ENCODE measurements at places on chromosomes 4 and X.

- DNase-seq, result no peak
Observed at GRCh38 chrX:19342331-19342906, 1.3 kb upstream of the PDHA1 start.

GRCh38 chr4:2338754-2339457 lies 77.0 kb upstream of the MXD4 start:
- DNase-seq, result no peak

DNA sequence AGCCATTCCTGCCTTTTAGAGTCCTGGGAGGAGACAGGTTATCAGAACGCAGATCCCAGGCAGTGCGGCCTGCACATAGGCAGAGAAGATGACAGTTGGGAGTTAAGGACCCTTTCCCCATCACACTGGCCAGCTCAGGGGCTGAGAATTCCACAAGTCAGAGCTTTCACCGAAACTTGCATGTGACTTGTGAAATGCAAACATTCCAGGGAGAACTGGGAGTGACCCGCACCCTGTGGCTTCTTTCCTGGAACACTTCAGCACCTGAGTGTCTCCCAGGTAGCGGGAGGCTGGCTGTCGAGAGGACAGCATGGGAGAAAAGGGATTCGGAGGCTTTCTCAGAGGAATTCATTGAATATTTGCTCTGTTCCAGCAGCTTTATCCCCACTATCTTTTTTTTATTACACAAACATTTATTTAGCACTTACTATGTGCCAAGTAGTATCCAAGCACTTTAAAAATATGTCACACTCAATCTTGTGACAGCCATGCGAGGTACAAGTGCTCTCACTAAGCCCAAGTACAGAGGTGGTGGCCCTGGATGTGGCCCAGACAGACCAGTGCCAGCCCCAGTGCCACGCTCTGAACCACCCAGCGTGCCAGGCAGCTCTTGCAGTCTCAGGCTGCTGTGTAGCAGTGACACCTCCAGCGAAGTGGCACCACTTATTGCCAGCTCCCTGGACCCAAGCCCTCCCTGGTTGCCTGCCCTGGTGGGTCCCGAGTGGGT lies 100.5 kb downstream of the PHKA2 start:
- DNase-seq, result no peak

DNA sequence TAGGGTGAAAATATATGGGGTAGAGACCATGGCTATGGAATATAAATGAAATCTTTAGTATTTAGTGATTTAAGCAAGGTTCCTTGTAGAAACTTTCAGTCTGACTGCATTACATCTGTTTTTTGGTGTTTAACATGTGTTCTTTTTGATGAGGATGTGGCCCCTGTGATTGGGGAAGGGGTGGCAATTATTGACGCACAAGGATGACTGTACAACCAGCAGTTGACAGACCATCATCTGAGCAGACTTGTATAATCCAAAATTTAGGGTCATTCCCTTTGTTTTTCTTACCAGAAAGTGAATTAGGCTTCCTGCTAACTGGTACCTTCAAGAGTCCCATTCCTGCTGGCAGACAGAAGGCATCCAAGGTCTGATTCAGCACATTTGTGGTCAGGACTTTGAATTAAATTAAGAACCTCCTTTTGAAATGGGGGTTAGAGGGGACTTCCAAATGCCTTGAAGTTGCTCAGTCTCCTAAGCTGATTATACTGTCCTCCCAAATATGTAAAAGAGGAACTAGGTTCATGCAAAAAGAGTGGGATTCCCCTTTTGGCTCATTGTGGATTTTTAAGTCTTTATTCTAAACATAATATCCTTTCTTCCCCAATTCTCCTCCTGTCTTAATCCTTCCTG lies 112.4 kb upstream of the CXCL13 start:
- DNase-seq, result no peak

- no peak for DNase-seq
Observed at GRCh38 chr4:1321486-1321885, 25.5 kb upstream of the UVSSA start.

DNA sequence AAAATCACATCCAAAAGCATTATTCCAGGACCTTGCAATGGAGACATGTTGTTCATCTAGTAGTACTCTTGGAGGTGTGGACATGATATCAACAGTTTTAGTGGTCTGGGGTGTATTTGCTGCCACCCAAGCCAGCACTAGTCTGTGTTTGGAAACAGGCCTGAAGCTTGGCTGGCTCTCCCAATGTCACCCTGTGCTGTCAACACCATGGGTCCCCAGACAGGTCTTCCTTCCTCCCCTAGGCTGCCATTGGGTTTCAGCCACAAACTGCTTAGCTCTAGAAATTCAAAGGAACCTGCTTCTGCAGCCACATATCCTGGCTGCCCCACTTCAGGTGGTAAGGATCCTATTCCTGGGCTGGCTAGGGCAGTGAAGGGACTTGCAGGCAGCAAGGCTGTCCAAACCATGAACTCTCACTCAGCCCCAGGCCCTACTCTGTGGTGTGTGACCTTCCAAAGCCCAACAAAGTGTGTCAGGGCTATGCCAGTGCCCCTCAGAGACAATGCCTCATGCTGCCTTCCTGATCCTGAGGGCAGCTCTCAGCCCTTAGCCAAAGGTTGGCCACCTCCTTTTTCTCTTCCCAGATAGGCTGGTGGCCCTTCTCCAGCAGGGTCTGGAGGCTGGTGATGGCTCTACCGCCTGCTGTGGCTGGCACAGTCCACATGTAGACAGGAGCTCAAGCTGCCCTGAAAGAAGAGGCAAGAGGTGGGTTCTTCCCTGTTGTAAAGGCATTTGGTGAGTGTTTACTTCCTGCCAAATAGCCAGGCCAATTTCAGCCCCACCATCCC lies 18.3 kb downstream of the AMER1 start:
- no peak for DNase-seq

GRCh38 chrX:112247714-112248113 lies 165.1 kb upstream of the TRPC5 start:
- no peak for DNase-seq

DNA sequence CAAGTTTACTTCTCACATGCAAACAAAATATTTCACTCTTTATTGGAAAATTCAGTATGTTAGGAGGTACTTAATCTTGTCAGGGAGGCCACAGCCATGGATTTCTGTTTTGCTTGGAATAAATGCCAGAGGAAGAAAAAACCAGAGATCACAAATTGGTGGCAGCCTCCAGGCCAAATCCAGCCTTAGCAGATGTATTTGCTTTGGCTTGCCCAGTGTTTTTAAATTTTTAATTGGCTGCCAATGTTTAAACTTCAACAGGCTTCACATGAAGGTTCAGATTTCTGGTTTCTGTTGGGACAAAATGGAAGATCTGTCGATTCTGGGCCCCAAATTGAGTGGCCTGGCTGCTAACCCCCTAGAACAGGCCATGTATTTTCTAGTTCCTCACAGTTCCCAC lies 19.2 kb downstream of the YY2 start:
- DNase-seq, result no peak

- DNase-seq, result no peak
Observed at GRCh38 chrX:50475208-50475607, 4.6 kb upstream of the DGKK start.

DNA sequence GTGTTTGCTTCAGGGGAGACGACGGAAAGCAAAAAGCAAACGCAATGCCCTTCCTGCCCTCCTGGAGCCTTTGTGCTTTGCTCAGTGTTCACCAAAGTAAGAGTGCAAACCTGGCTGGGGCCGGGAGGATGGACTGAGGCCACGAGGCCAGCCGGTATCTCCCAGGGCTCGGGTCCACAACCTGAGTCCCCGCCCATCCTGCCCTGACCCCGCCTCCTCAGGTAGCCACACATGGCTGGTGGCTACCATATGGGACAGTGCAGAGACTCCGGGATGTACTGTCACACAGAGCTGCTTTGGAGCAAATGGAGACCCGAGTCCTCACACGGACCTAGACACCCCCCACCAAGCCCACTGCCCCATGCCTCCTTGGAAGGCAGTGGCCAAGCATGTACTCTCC lies 4.8 kb downstream of the ATP2B3 start:
- DNase-seq, result no peak

DNA sequence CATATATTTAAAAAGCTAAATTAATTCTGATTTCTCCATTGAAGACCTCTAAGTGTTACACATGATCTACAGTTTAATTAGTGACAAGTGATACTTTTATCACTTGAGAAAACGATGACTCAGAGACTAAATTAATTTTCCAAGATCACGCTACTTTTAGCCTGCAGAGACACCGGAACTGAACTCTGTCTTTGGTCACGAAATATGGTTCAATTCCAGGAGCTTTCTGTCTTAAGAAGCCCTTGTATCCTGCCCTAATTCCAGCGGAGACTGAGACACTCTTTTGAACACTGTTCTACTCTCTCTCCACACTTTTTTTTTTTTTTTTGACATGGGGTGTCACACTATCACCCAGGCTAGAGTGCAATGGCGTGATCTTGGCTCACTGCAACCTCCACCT lies 63.6 kb downstream of the IRF2 start:
- no peak for DNase-seq

DNA sequence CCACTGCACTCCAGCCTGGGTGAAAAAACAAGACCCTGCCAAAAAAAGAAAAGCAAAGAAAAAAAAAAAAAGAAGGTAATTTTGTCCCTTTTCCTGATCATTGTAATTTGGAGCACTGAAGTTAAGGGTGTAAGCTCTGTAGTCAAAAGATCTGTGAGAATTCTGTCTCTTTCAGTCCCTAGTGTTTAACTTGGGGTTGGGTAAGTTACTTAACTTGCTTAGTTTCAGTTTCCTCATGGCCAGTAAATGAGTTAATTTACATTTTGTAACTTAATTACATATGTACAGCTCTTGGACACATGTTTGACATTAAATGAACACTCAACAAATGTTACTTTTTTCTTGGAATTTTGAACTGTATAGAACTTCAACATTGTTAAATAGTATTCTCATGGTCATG lies 10.9 kb upstream of the UBE2K start:
- no peak for DNase-seq

DNA sequence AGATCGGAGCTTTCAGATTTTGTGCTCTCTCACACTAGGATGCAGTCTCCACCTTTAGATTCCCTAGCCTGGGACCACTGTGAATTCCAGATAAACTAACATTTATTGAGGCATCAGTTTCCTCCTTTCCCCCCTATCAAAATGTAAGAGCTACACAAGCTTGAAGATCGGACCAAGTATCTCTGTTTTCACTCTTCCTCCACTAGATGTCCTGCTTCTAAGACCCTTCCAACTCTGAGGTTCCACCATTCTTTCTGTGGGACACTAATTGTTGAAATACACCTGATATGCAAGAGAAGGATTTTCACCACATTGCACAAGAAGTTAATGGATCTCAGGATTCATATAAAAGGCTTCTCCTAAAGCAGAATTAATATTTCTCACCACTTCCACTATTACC lies 43.0 kb upstream of the PHOX2B start:
- DNase-seq, result no peak

- DNase-seq, result no peak
Observed at GRCh38 chrX:13655674-13656073, 2.7 kb downstream of the TCEANC start.

DNA sequence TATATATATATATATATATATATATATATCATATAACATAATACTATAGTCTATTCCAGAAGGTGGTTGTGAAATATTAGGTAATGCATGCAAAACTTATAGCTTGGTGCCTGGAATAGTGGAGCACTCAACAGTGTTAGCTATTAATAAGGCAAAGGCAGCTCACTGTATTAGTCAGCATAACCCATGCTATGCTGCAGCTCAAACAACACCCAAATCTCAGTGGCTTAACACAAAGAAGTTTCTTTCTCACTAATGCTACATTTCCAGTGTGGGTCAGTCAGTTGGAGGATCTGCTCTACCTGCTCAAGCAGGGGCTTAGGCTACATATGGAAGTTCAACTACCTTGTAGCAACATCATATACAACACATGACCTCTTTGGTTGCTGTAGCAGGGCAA lies 5.2 kb upstream of the RPGR start:
- DNase-seq, result no peak

DNA sequence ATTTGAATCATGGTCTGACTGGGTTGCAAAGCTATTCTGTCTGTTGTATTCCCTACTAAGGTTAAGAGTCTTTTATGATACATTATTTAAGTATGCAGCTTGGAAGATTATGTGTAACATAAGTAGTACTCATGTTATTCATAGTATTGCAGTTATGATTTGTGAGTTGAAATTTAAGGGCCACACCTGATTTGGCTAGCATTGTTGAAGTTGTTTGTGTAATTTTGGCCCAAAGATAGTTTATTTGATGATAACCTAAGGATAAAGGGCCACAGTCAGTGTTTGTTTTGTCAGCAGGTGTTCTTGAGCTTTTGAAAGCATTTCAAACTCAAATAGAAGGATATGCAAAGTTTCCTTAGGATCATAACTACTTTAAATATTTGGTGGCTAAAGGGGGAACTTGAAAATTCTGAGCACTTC lies 38.9 kb downstream of the NUDT9 start:
- DNase-seq, result no peak

DNA sequence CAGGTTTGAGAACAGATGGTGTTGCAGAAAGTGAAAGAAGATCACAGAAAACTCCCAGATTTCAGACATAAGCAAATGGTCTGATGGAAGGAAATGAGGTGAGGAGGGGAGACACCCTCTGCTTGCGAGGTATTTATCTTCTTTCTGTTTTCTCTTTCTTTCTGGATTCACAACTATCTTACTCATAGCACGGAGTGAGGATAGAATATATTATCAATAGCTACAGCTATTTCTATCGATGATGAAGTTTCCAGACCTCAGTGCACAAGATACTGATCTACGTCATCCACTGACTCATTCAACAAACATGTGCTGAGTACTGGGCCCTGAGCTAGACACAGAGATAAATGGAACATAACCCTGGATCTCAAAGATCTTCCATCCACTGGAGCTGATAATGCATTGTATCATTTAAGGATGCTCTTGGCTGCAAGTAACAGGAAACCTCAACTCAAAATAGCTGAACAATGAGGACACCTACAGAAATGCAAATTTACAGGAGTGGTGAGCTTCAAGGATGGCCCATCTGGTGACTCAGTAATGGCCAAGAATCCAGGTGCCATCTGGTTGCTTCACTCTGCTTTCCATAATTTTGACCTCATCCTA lies 21.2 kb downstream of the SLC2A9 start:
- DNase-seq, result no peak

DNA sequence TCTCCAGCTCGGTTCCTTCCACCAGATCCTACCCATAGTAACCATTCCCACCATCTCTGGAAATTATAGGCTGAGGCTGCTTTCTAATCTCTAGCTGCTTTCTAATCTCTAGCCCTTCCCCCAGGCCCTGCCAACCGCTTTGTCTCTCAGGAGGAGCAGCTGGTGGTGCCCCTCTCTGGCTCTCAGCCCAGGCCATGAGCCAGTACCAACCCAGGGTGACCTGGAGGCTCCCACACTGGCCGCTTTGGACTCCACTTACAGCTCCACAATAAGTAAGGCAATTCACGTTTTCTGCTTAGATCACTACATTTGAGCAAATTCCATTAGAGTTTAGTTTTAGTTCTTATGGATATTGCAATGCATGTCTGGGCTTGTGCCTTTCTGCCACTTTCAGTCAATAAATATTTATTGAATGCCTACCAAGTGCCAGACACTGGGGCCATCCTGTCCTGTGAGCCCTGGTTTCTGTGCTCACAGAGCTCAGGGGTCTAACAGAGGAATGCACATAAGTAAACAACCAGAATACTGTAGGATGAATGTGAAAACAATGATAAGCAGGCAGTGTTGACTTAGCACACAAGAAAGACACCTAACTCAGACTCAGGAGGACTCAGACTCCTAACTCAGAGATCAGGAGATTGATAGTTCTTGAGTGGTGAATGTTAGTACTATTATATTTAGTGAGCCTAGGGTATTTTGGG lies 38.9 kb downstream of the SMC1A start:
- peak; percentile 28 for DNase-seq
